ENCODE measurements at places on chromosomes 5 and 9.

GRCh38 chr9:4079906-4080305 is 220.0 kb downstream of the GLIS3 start:
- no peak for DNase-seq

DNA sequence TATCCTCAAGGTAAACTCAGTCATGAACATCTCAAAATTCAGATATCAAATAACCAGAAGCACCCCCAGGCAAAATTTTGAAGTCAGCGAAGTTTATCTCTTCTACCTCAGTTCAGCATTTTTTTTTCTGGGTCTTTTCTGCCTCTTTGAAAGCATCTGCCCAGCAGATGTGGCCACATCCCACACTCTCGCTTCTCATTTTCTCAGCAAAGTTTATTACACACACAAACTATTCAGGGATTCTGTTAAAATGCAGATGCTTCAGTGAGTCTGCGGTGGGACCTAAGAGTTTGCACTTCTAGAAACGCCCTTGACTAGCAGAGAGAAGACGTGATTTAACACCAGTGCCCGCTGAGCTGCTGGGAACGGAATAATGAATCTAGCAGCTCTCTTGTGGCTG is 19.3 kb downstream of the RASEF start:
- no peak for DNase-seq

DNA sequence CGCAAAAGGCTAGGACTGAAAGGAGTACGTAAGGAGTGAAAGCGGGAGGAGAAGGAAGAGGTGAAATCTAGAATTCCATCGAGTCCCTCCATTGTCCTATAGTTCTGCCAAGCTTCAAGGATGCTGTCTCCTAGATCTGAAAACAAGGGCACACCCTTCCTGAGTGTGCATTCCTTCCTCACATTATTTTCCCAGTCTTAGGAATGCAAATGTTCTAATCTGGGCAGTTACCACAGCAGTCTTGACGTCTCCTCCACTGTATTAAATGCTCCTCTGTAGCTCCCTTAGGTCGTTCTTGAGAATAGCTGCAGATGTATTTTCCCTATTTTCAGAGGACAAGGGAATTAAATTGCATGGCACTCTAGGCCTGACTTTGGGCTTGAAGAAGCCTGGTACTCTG is 127.6 kb downstream of the SLIT3 start:
- no peak for DNase-seq

DNA sequence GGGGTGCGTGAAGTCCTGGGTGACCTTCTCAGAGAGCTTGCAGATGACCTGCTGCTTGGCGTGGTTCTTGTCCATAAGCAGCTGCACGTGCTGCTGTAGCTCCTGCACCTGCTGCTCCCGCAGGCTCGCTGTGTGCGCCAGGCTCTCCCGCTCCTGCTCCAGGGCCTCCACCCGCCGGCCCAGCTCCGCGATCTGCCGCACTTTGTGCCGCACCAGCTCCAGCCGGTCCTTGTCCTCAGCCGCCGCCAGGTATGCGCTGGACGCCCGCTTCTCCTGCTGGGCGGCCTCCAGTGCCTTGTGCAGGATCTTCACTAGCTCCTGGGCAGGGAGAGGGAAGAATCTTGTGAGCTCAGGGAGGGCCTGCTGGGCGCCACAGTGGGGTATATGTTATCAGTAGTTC is 28.5 kb upstream of the CORO2A start:
- DNase-seq: no peak

GRCh38 chr9:134503301-134504105 is 138.1 kb upstream of the COL5A1 start:
- DNase-seq: no peak

DNA sequence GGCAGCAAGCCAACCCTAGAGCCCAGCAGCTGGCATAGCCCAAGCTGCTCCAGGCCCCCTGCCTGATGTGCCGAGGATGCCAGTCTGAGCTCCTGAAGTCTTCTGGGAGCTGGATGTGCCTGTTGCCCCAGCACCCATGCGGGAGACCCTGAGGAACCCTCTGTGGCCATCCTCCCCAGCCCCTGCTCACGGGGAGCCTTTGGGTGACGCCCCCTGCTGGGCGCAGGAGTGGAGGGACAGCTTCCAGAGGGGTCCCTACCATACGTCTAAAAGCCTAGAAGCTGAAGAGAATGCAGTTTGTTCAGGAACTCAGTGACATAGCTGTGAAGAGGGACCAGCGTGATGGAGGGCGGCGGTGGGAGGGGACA is 33.1 kb upstream of the MVB12B start:
- no peak for DNase-seq

GRCh38 chr5:144237851-144238250 is 67.2 kb downstream of the KCTD16 start:
- DNase-seq: no peak

- DNase-seq: no peak
Measured at GRCh38 chr5:157607371-157608161, 32.0 kb upstream of the ADAM19 start.

GRCh38 chr5:1003296-1003937 is 5.2 kb upstream of the NKD2 start:
- no peak for DNase-seq

DNA sequence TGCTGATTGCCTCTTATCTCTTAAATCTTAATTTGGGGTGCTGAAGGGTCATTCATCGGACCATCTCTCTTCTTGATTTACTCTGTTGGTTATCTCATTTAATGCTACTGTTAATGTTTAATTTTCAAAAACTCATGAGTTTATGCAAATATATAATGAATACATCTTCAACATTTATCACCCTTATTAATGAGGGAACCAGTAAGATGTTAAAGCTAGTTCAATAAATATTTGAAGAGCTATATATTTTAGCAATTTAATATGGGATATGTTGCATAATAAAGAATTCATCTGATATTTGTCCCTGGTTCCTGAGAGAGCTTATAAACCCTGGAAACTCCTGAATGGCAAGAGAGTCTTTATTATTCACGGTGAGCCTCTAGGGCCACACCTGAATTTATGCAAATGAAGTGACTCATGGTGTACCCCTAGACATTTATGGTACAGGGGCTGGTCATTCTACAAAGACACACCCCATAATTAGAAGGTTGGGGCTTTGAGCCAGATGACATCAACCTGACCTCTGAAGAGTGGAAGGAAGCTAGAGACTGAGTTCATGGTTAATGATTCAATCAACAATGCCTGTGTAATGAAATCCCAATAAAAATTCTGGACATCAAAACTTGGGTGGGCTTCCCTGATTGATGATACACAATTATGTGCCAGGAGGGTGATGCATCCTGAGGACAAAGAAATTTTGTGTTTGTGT is 339.5 kb upstream of the ZNF608 start:
- DNase-seq: no peak

- no peak for DNase-seq
Measured at GRCh38 chr5:91591076-91591475, 208.0 kb upstream of the ARRDC3 start.

- DNase-seq: no peak
Measured at GRCh38 chr9:134655101-134655500, 13.5 kb downstream of the COL5A1 start.

DNA sequence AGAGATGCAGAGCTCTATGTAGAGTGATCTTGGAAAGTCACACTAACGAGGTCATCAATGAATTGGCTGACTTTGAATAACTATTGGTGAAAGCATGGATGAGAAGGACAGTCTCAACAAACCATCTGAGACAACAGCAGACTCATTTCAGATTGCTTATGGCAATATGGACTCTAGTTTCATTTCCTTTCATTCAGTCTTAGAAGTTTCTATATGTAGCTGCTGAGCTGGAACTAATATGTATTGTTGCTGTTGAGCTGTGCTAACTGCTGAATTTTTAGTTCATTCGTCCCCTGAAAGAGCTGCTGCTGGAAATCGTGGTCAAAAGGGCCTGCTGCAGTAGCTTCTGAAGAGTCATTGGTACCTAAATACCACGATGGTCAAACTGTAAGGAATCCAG is 31.3 kb downstream of the TNFSF15 start:
- no peak for DNase-seq

DNA sequence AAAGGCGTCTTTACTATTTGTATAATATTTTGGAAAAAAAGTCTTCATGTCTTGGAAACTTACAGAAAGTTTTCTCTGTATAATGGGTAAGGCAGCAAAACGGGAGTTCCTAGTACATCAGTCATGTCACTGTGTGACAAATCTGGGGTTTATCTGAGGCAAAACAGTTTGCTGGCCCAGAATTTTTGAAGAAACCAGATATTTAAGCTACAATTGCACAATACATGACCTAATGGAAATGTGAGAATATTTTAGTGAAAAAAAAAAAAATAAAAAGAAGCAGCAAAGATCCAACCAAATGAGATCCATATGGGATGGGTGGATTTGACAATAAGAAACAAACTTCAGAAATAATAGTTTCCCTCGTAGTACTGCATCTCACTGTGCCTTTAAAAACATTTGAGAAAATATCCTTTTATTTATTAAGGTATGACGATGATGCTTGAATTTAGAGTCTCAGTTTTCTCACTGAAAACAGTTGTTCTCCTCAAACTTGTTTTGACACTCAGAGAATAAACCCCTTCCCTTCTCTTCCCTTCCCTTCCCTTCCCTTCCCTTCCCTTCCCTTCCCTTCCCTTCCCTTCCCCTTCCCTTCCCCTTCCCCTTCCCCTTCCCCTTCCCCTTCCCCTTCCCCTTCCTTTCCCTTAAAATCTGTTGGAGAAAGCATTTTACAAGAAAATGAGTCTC is 180.5 kb upstream of the TUT7 start:
- no peak for DNase-seq

DNA sequence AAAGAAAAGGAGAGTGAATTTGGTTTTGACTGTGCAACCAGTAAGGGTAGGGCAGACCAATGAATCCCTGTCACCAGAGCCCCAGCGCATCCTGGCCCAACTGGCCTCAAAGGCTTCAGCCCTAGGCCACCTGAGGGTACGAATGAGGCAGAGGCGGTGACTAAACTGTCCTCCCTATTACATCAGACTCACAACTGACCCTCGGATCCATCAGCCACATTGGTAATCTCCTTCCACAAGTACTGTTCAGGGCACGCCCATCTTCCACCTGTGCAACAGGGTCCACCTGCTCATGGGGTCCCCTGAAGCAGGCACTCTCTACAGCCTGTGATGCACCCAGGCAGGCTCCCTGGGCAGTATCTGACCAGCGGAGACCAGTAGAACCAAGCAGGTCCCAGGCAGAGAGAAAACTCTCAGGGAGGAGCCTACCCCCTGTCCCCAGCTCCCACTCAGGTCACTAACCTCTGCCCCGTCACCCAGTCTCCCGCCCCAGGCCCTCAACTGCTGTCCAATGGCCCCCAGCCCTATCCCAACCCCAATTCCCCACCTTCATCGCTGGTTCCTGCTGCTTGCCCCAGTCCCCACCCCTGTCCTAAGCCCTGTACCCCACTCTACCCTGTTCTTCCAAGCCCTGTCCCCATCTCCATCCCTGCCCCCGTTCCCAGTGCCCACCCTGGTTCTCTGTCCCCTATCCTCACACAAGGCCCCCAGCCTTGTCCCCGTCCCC is 904 bp downstream of the EDF1 start:
- DNase-seq: no peak

- no peak for DNase-seq
Measured at GRCh38 chr9:7982907-7983306, 183.3 kb upstream of the DMAC1 start.

GRCh38 chr9:85729882-85730281 is 11.9 kb downstream of the AGTPBP1 start:
- no peak for DNase-seq

DNA sequence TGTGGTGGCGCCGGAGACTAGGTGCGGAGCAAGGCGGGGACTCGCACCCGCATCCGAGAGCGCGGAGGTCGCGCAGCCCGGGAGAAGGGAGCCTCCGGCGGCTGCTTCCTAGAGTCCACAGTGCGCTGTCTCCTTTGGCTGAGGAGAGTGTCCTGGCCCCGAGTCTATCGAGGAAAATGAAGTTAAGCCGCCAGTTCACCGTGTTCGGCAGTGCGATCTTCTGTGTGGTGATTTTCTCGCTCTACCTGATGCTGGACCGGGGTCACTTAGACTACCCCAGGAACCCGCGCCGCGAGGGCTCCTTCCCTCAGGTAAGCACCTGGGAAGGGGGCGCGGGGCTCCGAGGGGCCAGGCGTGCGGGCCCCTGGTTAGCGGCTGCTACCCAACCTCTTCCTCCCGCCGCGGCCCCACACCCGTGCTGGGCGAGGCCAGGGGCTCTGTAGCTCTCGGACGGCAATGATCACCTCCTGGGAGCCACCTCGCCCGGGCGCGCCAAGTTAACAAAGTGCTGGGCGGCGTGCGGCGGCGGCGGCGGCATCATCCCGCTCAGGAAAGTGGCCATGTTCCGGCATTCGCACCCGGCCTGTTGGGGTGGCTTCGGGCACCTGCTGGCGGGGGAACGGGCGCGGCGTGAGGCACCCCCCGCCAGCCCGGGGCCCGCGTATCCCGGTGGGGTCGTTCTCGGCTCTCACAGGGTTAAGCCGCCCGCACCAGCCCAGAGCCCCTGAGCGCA is 681 bp downstream of the MAN2A1 start:
- no peak for DNase-seq

GRCh38 chr9:75092766-75093165 is 4.5 kb downstream of the OSTF1 start:
- no peak for DNase-seq

GRCh38 chr5:135204151-135204600 is 170.1 kb upstream of the PITX1 start:
- no peak for DNase-seq

GRCh38 chr9:99072040-99072394 is 32.9 kb upstream of the TGFBR1 start:
- DNase-seq: no peak

DNA sequence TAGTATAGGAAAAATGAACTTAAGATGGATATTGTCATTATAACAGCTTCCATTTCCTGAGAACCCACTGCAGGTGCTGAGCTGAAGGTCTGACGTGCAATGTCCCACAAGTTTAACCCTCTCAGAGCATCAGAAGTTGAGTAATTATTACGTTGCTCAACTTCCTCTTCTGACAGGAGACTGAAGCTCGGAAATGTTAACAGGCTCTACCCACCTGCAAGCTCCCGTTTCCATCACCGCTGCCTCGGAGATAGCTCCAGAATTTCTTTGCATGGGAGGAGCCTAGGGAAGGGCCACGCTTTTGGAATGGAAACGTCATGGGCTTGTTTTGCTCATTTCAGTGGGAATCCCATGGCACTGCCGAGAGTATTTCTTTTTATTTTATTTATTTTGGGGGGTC is 1.0 kb upstream of the NTMT1 start:
- no peak for DNase-seq

- DNase-seq: peak; percentile 54
Measured at GRCh38 chr5:109743770-109744212, 54.1 kb downstream of the MAN2A1 start.

DNA sequence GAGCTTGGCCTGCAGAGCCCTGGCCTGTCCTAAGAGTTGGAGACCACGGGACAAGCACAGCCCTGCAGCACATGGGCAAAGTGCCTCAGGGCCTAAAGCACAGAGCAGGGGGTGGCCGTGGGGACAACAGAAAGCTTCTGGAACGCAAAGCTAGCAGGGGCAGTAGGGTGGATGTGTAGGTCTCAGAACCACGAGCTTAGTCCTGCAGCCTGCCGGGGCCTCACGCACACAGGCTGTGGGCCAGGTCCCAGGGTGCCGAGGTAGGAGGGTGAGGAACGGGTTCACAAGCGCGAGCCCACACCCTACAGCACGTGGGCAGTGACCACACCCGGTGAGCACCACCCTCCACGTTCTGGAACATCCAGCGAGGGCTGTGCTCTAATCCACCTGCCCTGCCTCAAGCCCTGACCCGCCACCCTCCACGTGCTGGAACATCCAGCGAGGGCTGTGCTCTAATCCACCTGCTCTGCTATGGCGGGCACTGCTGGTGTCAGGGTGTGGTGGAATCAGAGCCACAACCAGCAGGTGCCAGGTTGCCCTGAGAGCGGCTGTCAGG is 9.3 kb downstream of the CLPTM1L start:
- DNase-seq: no peak

Measured in COLO829 (cell line).